NCI-H2029 treated with DMSO at 0.1 percent for 48 hours (cell line): ENCODE measurements at places on chromosomes 5 and 9.
A peak's percentile ranks its signal among the peaks of the same experiment; 100 is the strongest.

GRCh38 chr9:135342206-135343130 lies 137.1 kb upstream of the PPP1R26 start:
- no peak for DNase-seq

GRCh38 chr9:120876842-120877240 lies at the start of gene PHF19:
Gene PHF19, minus strand, starts transcription at chr9:120877188. Its CDS starts 2,447 bp downstream, at chr9:120874741.
- no peak for DNase-seq

GRCh38 chr9:131310833-131311554 lies 21.5 kb downstream of the PLPP7 start:
- no peak for DNase-seq

GRCh38 chr5:74421377-74421776 lies 219.2 kb downstream of the ENC1 start:
- no peak for DNase-seq

DNA sequence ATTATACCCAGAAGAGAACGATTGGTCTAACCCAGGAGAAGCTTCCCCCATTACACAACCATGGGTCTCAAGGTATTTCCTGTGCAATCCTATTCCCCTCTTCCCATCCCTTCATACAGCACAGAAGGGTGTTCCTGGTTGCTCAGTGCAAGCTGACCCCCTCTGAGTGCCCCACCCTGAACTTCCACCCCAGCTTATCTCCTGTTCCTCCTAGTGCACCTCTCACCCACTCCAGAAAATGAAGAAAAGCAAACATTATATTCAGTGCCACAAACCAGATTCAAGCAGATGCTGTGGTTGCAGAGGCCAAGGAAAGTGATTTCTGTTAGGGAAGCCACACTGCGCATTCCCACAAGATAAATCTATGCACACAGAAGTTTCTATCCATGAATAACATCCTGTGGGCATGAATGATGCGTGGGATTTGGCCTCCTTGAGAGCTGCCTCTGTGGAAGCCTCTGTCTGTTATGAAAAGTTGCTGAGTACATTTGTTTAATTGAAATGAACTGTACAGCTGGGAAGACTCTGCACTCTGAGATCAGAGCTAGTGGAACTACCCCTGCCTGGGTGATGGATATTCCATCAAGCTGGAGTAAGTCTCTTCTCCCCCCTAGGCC lies 2.2 kb upstream of the OR2S2 start:
- DNase-seq, result no peak

- DNase-seq, result peak; percentile 52
Measured at GRCh38 chr5:69528035-69528434, 32.0 kb upstream of the GTF2H2C start.

- no peak for DNase-seq
Measured at GRCh38 chr9:27261517-27262211, 35.3 kb downstream of the EQTN start.

GRCh38 chr5:158660726-158661125 lies 439.0 kb downstream of the EBF1 start:
- no peak for DNase-seq

DNA sequence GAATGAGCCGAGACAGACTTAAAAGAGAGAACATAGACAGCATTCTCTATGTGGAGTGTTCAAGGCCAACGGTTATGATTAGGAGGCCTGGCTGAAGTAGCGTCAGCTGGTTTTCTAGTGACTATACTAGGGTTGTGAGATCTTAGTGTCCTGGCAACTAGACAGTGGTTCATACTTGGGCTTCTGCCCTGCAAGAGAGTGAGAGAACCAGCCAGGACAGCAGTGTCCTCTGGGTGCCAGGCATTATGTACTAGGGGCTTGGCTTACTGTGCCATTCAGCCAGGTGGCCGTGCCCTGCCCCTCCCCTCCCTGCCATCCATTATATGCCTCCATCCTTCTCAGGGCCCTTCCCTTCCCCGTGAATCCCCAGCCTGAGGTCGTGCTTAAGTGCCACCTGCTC lies 56.8 kb downstream of the TRIO start:
- peak; percentile 89 for DNase-seq

DNA sequence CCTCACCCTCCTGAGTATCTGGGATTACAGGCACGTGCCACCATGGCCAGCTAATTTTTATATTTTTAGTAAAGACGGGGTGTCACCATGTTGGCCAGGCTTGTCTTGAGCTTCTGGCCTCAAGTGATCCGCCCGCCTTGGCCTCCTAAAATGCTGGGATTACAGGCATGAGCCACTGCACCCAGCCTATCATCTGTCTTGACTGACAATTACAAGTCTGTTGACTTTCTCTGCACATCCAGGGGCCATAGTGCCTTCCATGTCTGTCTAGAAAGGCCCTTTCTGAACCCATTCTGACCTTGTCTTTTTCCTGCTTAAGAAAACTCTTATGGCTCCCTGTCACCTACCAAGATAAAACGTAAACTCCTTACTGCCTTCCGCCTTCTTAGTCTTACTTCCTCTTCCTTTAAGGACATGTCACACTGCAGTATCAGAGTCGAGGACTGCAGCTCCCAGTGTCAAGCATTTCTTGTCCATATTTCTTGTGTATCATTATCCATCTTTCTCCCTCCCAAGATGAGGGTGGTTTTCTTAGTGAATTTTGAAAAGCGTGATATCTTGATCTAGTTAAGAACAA lies 49.9 kb upstream of the SHB start:
- no peak for DNase-seq

DNA sequence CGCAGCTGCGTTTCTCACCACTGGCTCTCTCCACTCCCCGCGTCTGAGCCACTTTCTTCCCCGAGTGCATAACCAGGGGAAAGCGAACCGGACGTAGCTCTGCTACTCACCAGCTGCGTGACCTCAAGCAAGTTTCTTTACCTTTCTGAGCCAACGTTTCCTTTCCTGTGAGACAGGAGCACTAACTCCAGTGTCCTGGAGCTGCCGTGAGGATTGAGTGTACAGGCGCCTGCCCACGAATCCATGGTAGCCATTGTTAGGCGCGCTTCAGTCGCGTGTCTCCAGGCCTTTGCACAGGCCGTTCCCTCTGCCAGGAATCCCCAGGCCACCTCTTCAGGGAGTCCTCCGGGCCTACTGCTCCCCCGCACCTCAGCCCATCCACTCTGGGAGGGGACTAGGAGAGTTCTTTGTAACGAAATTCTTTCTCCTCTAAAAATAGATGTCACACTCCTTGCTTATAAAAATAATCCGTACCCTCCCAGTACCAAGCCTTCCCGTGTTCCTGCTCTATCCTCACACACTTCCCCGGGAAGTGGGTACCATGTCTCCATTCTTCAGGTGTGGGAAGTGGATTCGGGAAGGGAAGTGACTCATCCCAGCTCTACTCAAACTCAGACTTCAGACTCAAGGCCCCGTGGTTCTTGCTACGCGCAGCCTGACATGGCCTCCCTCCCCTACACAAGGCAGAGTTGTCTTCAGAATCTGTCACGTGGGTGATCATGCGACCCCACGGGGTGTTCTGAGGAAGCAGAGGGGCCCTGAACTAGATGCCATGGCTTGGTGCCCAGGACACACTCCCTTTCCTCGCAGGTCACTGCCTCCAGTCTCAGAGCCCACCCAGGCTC lies 16.1 kb upstream of the CRB2 start:
- DNase-seq, result no peak
